ENCODE measurements at places on chromosomes 2 and 18.

DNA sequence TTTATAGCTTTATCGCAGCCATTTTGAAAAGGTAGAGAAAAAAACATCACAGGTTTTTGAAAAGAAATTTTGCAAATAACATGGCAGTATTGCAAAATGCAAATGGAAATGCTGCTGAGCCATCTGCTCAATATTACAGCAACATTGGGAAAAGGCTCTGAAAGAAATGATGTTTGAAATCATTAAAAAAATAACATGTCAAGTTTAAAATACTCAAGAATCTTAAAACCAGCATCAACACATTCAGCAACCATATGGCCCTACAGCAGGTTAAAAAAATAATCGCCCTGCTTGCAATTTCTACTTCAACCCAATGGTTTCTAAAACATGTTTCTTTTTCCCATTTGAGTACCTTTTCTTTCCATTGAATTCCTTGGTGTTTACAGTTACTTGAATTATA lies 289.4 kb downstream of the AFF3 start:
- no peak overlapping the region for H3K4me3 ChIP-seq
- peak overlapping the region; percentile 10 for H3K27ac ChIP-seq
- H3K27me3 ChIP-seq = no peaks in the 10 kb centered on the region

DNA sequence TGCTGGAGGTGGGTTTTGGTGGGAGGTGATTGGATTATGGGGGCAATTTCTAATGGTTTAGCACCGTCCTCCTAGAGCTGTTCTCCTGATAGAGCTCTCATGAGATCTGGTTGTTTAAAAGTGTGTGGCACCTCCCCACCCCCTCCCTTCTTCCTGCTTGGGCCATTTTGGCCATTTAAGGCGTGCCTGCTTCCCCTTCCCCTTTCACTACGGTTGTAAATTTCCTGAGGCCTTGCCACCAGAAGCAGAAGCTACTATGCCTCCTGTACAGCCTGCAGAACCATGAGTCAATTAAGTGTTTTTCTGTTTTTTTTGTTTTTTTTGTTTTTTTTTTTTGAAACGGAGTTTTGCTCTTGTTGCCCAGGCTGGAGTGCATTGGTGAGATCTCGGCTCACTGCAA lies 335.7 kb upstream of the HS6ST1 start:
- DNase-seq = no peak
- no peaks in the 10 kb centered on the region for H3K36me3 ChIP-seq
- H3K4me3 ChIP-seq = no peak overlapping the region

DNA sequence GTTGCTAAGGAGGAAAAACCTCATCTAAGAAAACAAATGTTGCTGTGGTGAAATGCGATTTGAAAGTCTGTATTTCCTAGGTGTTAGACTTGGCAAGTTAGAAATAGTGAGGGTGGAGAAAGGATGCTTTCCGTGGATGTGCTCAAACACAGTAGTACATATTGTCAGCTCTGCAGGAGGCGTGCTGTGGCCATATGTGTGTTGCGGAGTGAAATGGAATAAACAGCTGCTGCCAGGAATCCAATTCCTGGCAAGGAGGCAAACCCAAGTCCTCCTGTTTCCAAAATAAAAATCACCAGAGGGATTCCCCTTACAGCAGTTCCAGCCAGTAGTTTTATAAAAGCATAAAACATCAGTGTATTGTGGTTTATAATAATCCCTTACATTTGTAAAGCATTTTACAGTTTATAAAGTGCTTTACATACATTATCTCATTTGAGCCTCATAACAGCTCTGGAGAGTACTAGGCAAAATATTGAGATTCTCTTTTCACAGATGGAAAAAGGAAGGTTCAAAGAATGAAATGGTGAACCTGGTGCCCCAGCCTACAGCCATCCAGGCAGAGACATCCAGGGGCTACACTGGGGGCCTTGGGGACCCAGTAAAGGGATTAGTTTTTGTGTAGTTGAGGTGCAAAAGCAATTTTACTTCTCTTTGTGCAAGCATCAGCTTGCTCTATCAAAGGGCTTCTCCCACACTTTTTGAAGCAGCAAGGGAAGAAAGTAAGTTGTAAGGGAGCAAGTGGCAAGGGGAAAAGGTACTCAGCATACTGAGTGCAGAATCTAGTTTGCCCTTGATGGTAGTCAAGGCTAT lies 206.0 kb downstream of the AGPS start:
- peak overlapping the region; percentile 62 for H3K4me3 ChIP-seq
- H3K4me1 ChIP-seq = peaks cover 32% of the 10 kb centered on the region
- no peaks in the 10 kb centered on the region for H3K36me3 ChIP-seq
- H3K27me3 ChIP-seq = peaks cover 3% of the 10 kb centered on the region
- DNase-seq = peak; percentile 61

DNA sequence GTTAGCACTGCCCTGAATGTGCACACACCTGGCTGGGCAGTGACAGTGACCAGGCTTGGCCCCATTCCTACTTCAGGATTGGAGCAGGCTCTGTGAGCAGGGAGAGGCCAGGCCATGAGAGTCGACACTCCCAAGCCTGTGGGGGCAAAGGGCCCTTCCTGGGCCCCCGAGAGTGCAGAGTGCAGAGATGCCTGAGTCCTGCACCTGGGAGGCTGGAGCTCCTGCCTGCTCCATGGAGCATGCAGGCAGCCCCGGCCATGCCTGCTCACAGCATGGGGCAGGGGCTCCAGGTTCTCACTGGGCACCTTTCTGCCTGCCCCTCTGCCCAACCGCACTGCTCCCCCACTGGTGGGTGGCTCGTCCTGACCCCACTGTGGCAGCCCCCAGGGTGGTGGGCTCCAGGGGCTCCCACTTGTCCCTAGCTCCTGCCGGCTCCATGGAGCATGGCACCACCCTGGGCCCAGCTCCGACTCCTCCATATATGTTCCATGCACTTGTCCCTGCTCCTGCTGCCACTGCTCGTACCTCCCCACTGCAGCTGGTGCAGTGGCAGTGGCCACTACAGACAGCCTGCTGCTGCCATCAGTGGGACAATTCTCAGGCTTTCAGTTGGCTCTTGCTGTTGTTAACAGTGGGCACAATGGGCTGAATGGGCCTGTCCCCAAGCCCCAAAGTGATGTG lies 282.0 kb downstream of the RPRM start:
- H3K4me3 ChIP-seq = no peak overlapping the region
- peaks cover 10% of the 10 kb centered on the region for H3K36me3 ChIP-seq
- H3K27ac ChIP-seq = no peak overlapping the region
- H3K4me1 ChIP-seq = peaks cover 7% of the 10 kb centered on the region
- no peaks in the 10 kb centered on the region for H3K27me3 ChIP-seq
- no peak for DNase-seq

DNA sequence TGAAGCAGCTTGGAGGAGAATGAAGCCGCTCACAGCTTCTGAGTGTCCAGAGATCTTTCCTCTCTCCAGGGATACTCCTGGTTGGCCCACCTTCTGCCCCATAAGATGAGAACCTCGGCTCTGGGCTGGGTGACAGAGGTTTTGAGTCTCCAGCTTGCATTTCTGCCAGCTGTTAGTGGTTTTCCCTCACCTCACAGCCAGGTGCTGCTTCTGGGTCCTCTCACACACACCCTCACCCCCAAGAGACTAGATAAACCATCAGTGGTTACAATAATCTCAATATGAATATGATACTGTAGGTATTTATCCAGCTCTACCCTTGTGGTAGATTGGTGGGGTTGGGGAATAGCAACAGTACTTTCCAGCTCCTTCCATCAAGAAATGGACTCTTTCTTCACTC lies 161.7 kb upstream of the SIX3 start:
- H3K27me3 ChIP-seq = peaks cover 6% of the 10 kb centered on the region
- no peak overlapping the region for H3K4me3 ChIP-seq
- H3K36me3 ChIP-seq = peaks cover 14% of the 10 kb centered on the region
- no peak overlapping the region for H3K27ac ChIP-seq

GRCh38 chr2:974054-974453 lies 23.4 kb downstream of the SNTG2 start:
- DNase-seq = no peak
- peaks cover 12% of the 10 kb centered on the region for H3K36me3 ChIP-seq
- peaks cover 2% of the 10 kb centered on the region for H3K27me3 ChIP-seq
- no peak overlapping the region for H3K4me3 ChIP-seq

GRCh38 chr2:161131804-161132203 lies 28.4 kb upstream of the TANK start:
- H3K27ac ChIP-seq = no peak overlapping the region
- H3K4me1 ChIP-seq = peaks cover 3% of the 10 kb centered on the region
- DNase-seq = no peak
- H3K4me3 ChIP-seq = no peak overlapping the region
- no peaks in the 10 kb centered on the region for H3K27me3 ChIP-seq
- no peaks in the 10 kb centered on the region for H3K36me3 ChIP-seq

DNA sequence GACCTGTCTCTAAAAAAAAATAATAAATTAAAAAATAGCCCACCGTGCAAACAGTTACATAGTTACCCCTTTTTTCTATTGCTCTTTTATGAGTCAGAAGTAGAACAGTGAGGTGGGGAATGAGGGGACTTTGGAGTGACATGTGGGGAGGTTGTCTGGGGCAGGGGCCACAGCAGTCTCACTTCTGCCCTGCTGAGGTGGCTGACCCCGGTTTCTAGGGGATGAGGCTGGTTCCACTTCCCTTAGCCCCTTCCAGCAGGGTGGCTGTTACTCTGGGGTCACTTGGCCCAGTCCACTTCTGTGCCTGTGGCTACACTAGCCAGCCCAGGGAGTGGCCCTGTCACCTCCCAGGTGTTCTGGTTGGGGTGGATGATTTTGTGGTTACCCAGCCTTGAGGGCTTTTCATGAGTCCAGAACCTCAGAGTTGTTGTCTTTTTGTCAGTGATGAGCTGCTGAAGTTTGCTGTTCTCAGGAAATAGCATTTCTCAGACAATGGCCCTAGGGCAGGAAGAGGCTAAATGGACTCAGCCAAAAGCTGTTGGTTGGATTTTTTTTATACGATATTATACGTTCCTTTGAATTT lies 28.0 kb upstream of the SCLY start:
- no peaks in the 10 kb centered on the region for H3K27me3 ChIP-seq
- DNase-seq = no peak
- H3K4me3 ChIP-seq = no peak overlapping the region

- peaks cover 2% of the 10 kb centered on the region for H3K36me3 ChIP-seq
- H3K27ac ChIP-seq = no peak overlapping the region
- H3K27me3 ChIP-seq = peaks cover 2% of the 10 kb centered on the region
- no peaks in the 10 kb centered on the region for H3K4me1 ChIP-seq
- no peak for DNase-seq
Observed at GRCh38 chr2:3598197-3598910, 3.4 kb downstream of the COLEC11 start.

DNA sequence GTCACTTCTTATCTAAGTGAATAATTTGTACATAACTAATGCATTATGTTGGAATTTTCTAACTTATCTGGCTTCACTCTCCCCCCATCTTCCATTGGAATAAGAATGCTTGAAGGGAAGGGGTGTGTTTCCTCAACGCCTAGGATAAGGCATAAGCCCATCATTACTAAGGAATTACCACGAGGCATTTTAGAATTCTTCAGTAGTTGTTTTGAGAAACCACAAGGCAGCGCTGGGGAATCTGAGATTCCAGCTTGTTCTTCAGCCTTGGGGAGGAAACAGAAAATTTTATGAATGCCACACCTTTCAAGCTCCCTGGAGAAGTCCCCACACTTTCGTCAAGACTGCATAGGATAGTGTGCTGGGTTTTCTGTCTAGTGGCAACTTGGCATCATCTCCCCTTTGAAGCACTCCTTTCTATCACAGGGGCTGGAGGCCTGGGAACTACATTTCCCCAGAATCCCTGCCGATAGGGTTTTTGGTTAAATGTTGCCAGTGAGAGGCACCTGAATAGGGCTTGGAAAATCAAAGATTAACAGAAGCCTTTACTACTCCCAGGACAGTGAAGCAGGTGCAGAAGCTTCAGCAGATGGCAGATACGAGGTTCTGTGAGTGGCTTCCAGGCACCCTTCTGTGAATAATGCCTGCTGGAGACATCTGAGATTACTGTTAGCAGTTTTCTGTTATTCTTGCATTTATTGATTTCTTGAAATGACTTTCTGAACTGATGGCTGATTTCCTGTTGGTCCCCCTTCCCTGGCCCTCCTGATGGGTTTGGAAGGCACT lies 192.7 kb upstream of the REV1 start:
- no peaks in the 10 kb centered on the region for H3K36me3 ChIP-seq
- peak overlapping the region; percentile 95 for H3K27ac ChIP-seq
- DNase-seq = peak; percentile 64
- peak overlapping the region; percentile 67 for H3K4me3 ChIP-seq
- H3K4me1 ChIP-seq = peaks cover 34% of the 10 kb centered on the region
- peaks cover 9% of the 10 kb centered on the region for H3K27me3 ChIP-seq

GRCh38 chr2:60028849-60029565 lies 524.4 kb downstream of the BCL11A start:
- peaks cover 5% of the 10 kb centered on the region for H3K36me3 ChIP-seq
- no peaks in the 10 kb centered on the region for H3K27me3 ChIP-seq
- H3K4me1 ChIP-seq = no peaks in the 10 kb centered on the region
- no peak overlapping the region for H3K27ac ChIP-seq
- DNase-seq = no peak

- no peak for DNase-seq
- no peak overlapping the region for H3K4me3 ChIP-seq
- H3K4me1 ChIP-seq = peaks cover 2% of the 10 kb centered on the region
Observed at GRCh38 chr2:27313882-27314645, 5.8 kb upstream of the UCN start.

DNA sequence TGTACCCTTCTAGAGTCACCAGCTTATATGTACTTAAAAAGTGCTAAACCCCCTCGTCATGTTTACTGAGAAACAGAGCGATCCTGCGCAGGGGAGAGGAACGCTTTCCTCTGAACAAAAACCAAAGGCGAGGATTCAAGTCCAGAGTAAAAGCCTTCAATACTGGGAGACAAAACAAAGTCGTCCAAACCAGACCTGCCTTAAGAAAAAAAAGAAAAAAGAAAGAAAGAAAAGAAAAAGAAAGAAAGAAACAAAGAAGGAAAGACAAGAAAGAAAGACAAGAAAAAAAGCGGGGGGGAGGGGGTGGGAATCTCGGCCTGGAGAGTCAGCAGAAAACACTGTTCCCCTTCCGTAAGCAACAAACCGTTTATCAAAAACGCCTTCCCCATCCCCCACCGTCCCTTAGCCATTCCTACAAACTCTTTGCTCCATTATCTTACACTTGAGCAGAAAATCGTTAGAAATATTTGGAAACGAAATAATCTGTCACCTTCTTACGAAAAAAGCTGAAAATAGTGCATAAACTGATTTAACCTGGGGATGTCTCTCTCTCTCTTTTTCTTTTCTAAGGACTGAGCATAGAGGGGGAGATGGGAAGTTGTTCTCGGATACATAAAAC lies 3.3 kb downstream of the PTGR3 start:
- H3K4me1 ChIP-seq = peaks cover 20% of the 10 kb centered on the region
- no peak for DNase-seq
- H3K27me3 ChIP-seq = peaks cover 22% of the 10 kb centered on the region
- H3K27ac ChIP-seq = no peak overlapping the region
- H3K4me3 ChIP-seq = peak overlapping the region; percentile 73
- no peaks in the 10 kb centered on the region for H3K36me3 ChIP-seq

- no peak overlapping the region for H3K4me3 ChIP-seq
- no peaks in the 10 kb centered on the region for H3K4me1 ChIP-seq
- no peak for DNase-seq
- H3K27ac ChIP-seq = no peak overlapping the region
- no peaks in the 10 kb centered on the region for H3K27me3 ChIP-seq
Observed at GRCh38 chr2:230230087-230230486, 4.6 kb downstream of the SP140 start.

Measured in glutamatergic neuron (in vitro differentiated cells).